ENCODE measurements at places on chromosomes 16 and 17.

GRCh38 chr17:27491713-27492190 lies 35.5 kb downstream of the KSR1 start:
- no peak for DNase-seq

- DNase-seq: no peak
These were observed 1.4 kb upstream of the UNK start for GRCh38 chr17:75783069-75783783.

DNA sequence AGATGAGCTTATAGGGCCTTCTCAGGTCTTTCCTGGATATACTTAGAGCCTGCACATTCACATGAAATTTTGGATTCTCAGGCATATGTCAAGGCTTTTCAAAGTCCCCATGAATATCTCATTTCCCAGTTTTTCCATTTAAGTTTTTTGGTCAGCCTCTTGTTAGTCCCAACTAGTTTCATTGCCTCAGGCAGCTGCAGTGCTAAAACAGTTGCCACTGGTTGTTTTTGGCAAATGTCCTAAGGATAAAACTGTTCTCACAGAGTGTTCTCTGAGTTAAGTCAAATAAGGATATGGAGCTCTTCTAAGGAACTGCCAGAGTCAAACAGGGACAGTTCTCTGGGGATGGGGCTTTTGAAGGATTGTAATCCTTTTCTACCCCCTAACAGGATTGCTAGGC lies 39.9 kb upstream of the ABCC11 start:
- DNase-seq: no peak

DNA sequence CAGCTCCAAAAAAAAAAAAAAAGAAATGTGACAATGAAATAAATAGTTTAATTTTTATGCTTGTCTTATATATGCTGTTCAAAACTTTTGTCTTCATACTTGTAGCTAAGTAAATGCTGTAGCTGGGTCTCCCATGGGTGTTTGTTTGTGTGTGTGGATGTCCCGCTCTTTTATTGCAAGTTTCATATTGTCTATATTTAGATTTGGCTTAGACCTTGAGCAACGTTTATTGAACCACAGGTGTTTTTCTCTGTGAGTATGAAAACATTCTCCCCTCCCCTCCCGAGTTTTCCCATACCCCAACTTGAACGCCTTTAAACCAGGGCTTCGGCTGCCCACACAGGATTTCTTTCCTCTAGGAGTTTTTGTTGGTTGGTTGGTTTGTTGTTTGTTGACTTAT lies 45.2 kb downstream of the MFSD11 start:
- no peak for DNase-seq

DNA sequence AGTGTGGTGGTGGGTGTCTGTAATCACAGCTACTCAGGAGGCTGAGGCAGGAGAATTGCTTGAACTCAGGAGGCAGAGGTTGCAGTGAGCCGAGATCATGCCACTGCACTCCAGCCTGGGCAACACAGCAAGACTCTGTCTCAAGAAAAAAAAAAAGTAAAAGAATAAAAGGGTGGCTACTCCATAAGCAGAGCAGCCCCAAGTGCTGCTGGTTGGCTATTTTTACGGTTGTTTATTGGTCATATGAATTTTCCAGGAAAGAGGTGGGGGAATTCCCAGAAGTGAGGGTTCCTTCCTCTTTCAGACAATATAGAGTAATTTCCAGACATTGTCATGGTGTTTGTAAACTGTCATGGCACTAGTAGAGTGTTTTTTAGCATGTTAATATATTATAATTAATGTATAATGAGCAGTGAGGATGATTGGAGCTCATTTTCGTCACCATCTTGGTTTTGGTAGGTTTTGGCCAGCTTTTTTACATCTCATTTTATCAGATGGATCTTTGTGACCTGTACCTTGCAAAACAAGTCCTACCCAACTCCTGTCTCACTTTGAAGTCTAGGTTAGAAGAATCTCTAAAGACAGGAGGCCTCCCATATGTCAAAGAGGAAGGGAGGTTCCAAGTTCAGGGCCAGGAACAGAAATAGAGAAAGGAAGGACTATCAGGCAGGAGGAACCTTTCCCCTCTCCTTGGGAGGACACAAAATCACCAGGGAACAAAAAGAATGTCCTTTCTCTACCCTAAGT lies 39.1 kb downstream of the HOXB1 start:
- no peak for DNase-seq

DNA sequence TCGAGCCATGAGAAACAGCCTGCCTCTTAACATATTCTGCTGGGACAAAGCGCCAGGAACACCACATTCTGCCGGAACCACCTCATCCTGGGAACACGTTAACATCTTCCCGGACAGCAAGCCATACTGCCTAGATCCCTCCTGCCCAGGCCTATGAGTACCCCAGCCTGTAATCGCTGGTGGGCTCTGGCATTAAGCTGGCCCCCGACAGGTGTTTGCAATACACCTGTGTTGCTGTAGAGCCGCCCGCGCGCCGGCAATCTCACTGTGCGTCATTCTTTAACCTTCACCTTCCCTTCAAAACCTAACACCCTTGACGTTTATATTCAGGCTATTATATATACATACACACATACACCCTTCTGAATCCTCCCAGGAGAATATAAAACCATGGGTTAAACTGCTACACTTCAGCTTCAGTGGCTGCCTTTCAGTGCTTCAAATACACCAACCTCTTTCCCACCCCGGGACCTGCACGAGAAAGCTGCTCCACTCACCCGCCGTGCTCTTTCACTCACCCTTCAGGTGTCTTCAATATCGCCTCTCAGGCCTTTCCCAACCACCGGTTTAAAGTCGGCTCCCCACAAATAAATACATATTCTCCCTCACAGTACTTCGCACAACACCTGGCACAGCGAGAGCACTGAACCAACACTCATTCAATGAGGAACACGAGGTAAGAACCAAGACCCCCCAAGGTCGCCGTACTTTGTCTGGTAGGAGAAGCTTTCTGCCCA lies 1.0 kb upstream of the ENDOV start:
- no peak for DNase-seq

DNA sequence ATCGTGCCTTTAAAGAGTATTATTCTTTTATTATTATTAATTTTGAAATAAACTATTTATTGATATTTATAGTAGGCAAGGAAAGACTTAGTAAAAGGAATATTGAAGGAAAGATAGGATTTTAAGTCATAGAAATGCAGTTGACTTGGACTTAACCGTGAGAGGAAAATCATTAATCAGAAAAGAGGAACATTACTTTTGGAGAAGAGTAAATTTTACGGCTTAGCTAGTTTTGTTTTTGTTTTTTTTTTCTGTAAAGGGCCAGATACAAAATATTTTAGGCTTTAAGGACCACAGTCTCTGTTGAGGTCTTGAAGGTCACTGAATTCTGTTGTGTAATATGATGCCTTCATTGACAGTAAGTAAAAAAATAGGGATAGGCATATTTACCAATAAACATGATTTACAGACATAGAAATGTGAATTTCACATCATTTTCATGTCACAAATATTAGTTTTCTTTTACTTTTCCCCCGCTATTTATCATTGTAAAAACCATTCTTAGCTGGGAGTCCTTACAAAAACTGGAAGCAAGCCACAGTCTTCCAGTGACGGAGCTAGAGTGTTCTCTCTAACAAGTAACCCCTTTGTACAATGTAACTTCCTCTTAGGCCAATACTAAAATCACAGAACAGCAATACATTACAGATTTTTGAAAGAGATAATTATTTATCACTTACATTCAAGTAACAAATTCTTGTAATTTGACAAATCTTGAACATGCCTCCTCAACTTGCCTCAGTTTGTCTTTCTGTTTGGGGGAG lies 2.3 kb upstream of the KCNJ16 start:
- no peak for DNase-seq

DNA sequence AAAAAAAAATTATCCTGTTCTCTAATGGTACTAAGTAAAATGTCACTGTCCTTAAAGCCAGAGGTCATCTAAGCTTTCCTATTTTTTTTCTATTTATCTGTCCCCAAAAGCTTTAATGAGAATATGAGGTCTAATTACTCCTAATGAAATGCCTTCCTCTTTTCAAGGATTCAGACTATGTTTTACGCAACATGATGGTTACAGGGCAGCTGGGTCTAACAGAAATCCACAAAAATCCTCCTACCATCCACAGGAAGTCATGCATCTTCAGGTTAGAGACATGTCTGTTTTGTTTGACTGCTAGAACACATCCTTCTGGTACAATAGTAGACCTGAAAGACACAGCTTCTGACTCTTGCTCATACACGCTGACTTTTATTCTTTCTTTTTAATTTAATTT lies 29.7 kb upstream of the NSRP1 start:
- no peak for DNase-seq

DNA sequence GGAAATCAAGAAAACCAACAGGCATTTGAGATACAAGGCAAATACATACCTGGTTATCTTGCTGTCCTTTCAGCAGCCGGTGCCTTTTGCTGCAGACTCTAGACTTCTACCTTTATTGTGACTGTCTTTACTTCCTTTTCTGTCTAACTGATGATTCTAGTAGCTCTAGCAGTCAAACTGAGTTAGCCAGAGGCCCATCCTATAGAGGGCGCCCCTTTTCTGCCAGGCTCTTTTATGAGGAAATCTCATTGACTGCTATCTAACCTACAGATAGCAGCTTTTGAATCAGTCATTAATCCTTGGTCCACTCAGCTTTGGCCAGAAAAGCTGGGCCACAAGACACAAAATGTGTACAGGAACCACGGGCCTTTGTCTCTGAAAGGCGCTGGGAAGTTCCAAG lies 87.5 kb upstream of the WSB1 start:
- no peak for DNase-seq

DNA sequence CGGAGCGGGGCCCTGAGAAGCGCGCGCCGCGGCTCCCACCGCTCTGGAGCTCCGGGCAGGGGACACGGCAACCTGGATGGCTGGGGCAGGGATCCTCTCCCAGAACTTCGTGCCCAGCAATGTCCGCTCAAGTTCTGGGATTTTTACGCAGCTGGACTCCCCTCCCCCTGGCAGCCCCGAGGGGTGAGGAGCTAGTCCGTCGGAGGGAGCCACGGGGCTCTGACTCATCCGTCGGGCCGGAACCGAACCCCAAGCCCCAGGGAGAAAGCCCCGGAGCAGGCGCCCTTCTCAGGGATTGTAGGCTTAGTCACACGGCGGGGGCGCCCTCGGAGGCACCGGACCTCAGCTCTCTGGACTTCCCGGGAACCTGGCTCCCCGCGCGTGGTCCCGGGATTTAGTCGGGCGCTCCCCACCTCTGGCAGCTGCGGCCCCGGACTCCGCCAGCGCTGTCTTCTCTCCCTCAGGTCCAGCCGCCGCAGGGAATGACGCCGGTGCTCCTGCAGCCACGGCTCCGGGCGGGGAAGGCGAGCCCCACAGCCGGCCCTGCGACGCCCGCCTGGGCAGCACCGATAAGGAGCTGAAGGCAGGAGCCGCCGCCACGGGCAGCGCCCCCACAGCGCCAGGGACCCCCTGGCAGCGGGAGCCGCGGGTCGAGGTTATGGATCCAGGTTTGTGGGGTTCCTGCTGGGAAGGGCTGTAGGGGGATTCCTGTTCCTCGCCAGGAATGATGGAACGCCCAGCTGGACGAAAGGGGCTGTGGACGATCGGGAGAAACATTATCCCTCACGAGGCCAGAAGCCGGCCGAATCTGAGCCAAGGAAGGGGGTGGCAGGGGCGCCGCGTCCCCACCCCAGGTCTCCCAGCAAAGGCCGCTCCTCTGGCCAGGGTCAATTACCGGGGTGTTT lies 830 bp downstream of the SPHK1 start:
- DNase-seq: peak; percentile 37

GRCh38 chr17:65000798-65001197 lies 55.7 kb downstream of the GNA13 start:
- no peak for DNase-seq

GRCh38 chr17:31497994-31498826 lies 106.7 kb downstream of the RAB11FIP4 start:
- no peak for DNase-seq

GRCh38 chr16:65422934-65423333 lies 301.1 kb upstream of the CDH11 start:
- DNase-seq: no peak

DNA sequence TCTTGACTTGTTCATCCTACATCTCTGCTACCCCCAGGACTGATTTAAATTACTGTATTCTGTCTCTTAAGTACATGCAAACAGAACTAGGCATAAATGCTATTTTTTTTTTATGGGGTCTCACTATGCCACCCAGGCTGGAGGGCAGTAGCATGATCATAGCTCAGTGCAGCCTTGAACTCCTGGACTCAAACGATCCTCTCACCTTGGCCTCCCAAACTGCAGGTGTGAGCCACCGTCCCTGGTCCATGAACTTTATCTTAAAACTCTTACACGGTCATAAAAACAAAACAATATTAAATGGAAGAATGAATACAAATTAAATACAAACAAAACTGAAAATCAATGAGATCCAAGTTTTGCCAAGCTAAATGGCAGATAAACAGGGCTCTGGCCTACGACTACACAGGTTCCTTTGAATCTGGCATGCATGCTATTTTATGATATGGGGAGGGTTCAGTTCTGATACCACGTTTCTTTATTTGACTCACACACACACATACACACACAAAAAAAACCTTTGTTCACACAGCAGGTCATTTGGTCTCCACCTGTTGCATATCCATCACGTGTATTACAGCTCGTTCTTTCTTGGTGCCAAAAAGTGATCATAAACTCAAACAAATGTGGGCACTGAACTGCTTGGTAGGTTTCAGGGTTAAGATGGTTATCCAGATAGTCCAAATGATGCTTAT lies 1.1 kb upstream of the PKD1L3 start:
- no peak for DNase-seq

- no peak for DNase-seq
These were observed 2.3 kb downstream of the ENPP7 start for GRCh38 chr17:79732804-79733691.

GRCh38 chr17:78263063-78263735 lies 31.8 kb downstream of the TMEM235 start:
- no peak for DNase-seq

- DNase-seq: peak; percentile 79
These were observed 2.7 kb upstream of the SPG7 start for GRCh38 chr16:89505204-89506112.

- no peak for DNase-seq
These were observed 14.2 kb upstream of the NFATC3 start for GRCh38 chr16:68070806-68071517.

- DNase-seq: no peak
These were observed 178.9 kb downstream of the MYO1D start for GRCh38 chr17:32697728-32698625.

DNA sequence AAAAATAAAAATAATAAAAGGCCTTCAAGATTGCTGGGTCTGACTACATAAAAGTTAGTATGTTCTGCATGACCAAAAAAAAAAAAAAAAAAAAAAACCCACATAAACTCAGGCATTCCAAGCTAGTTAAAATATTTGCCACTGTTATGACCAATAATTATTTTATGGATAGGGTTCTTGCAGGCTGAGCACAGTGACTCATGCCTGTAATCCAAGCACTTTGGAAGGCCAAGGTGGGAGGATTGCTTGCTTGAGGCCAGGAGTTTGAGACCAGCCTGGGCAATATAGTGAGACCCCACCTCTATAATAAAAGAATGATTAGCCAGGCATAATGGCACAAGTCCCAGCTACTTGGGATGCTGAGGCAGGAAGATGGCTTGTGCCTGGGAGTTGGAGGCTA lies 8.1 kb downstream of the SCNN1B start:
- no peak for DNase-seq

Data from activated T-helper 9 cell treated with anti-CD3 and anti-CD28 coated beads, Interleukin-2, amount 50 U/mL, for 16 hours (primary cell).